Stimulated activated CD8-positive, alpha-beta memory T cell treated with anti-CD3 and anti-CD28 coated beads, Interleukin-7, amount 100 ng/mL, for 4 hours (primary cell): ENCODE measurements at places on chromosomes 13 and 19.
A peak's percentile ranks its signal among the peaks of the same experiment; 100 is the strongest.

- DNase-seq = no peak
Measured at GRCh38 chr13:45108716-45109101, 11.6 kb upstream of the GTF2F2 start.

- no peak for DNase-seq
Measured at GRCh38 chr19:52191389-52191788, 1.5 kb downstream of the PPP2R1A start.

- no peak for DNase-seq
Measured at GRCh38 chr13:51820016-51820597, 16.1 kb upstream of the DHRS12 start.

- DNase-seq = no peak
Measured at GRCh38 chr19:42269478-42270345, 660 bp downstream of the CIC start.

DNA sequence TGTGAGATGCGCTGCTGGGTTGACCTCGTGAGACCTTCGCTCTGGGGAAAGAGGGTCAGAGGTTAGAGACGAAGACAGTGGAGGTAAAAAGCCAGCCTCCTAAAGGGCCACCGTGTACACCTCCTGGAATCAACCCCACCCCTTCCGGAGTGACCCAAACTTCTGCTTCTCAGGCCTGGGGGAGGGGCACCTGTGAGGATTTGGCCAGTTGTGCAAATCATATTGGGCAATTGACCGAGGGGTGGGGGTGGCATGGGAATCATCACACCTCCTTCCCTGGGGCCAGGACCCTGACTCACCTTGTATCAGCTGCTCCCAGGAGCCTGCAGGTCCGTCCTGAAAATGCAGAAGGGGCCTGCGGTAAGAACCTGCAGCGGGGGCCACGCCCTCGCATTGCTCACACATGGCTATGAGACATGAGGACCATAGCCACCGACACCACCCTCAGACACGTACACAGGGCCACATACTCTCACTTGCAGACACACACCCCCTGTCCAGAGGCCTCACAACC lies 2.8 kb downstream of the TNFSF14 start:
- peak; percentile 46 for DNase-seq

GRCh38 chr13:112573710-112574109 lies 14.2 kb downstream of the TUBGCP3 start:
- DNase-seq = no peak

DNA sequence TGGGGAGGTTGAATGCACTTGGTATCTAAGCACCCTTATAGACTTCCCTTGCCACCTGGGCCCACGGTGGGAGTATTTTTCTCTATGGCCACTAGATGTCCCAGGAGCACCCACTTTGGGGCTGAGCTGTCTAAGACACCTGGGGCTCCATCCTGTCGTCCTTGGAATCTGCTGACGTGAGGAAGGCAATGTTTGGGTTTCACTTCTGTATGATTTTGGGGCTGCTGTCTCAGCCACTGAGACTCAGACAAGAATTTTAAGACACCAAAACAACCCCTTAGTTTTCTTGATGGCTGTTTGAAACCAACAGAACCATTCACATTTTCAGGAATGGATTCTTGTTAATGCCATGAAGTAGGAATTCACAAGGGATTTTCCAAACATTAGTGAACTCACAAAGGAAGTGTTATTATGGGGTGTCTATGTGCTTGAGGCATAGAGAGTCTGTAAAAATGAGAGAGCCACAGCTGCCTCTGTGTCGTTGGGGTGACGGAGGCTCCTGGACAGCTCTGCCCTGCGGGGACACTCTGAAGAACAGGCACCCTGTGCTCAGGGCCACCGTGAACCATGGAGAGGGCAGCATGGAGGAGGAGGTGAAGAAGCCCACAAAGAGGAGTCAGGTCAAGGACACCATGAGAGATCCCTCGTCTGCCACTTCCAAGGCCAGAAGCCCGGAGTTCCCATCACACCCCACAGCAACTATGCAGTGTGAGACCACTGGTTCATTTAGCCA lies 106.8 kb upstream of the SPATA13 start:
- peak; percentile 29 for DNase-seq
